ENCODE measurements at places on chromosomes 6 and 20. TPM values are rescaled to one million over a fixed set of nuclear protein-coding genes. Genes with fewer than 3 reads are reported as not detected.

GRCh38 chr6:44651604-44652003, 264.1 kb downstream of the CDC5L start:
- DNase-seq, result no peak

Gene VGLL2
- not detected for total RNA-seq

DNA sequence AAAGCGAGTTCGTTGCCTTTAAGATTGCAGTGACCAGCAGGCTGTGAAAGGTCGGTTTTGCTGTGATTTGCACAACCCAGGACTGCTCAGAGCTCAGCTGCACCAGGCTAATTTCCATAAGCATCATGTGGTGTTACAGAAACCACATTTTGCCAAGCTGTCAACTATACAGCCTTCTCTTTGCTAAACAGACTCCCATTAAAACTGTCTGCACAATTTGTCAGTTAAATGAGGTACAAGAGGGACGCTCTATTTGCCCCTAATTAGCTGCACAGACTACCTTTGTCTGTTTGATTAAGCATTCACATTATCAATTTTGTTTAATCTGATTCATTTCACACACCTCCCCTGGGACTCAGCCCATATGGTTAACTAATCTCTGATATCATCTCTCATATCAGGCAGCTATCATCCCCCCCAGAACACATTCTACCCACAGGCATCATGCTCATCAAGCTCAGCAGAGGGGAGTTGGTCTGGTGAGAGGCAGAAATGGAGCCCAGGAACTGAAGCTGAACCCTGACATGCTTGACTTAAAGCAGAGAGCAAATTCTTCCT, 62.1 kb downstream of the OLIG3 start:
- no peak for DNase-seq

Gene CAP2
- 7.9 TPM for total RNA-seq

Gene HLA-DQA2
- not detected for total RNA-seq

GRCh38 chr20:6489361-6490171, 277.9 kb upstream of the BMP2 start:
- DNase-seq, result peak; percentile 86

- DNase-seq, result no peak
Measured at GRCh38 chr6:10084111-10084986, 330.5 kb downstream of the TFAP2A start.

Gene PCSK2
- not detected for total RNA-seq

GRCh38 chr20:64101731-64102621, 5.4 kb downstream of the NPBWR2 start:
- no peak for DNase-seq

Gene PRND
- total RNA-seq, result not detected

- no peak for DNase-seq
Measured at GRCh38 chr6:158611541-158612370, 32.8 kb downstream of the DYNLT1 start.

GRCh38 chr6:24949020-24949569, 13.3 kb upstream of the RIPOR2 start:
- DNase-seq, result no peak

Gene SRMS
- total RNA-seq, result not detected

GRCh38 chr6:24031496-24031895, 94.5 kb upstream of the NRSN1 start:
- no peak for DNase-seq

Gene SPTLC3
- 95.6 TPM for total RNA-seq

DNA sequence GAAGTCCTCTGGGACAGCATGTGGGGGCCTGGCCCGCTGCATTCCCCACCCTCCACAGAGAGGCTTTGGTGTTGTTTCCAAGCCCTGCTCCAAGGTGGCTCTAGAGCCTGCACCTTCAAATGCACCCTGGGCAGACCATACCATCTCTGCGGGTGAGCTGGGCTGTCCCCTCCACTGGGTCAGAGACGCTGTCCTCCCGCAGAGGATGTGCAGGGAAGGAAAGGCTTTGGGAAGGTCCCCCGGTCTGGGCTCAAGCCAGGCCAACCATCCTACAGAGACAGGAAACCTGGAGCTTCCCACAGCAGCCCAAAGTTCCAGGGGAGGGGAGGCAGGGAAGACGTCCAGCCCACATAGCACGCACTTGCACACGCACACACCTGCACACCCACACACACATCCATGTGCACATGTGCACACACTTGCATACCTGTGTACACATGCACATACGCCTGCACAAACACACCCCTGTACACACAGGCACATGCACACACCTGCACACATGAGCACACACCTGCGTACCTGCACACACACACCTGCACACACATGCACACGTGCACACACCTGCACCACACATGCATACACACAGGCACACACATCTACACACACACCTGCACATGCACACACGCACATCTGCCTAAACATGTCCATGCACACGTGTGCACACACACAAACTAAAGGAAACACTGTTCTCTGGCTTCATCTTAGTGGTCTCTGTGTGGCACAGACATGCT, 155.4 kb downstream of the ERMARD start:
- no peak for DNase-seq

Gene RCAN2
- not detected for total RNA-seq
